ENCODE measurements at places on chromosomes 2 and 18. TPM values are rescaled to one million over a fixed set of nuclear protein-coding genes. Genes with fewer than 3 reads are reported as not detected.

DNA sequence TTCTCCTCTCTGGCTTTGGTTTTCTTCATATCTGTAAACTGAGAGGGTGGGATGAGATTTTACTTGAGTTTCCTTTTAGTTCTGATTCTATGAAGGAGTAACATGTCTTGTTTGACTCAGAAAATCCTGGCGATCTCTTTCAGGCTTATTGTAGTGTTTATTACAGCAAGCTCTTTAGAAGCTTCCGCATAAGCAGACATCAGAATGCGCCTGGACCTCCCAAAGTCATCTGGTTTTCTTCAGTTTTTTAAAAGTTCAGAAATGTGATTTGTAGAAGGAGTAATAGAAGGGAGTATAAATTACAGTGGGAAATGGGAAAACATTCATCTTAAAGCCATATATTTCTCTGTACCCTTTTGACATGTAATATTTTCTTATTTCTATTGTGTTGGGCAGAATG lies 68.4 kb downstream of the EML6 start:
- H3K27ac ChIP-seq = no peak overlapping the region
- no peaks in the 10 kb centered on the region for H3K36me3 ChIP-seq
- no peak for DNase-seq

DNA sequence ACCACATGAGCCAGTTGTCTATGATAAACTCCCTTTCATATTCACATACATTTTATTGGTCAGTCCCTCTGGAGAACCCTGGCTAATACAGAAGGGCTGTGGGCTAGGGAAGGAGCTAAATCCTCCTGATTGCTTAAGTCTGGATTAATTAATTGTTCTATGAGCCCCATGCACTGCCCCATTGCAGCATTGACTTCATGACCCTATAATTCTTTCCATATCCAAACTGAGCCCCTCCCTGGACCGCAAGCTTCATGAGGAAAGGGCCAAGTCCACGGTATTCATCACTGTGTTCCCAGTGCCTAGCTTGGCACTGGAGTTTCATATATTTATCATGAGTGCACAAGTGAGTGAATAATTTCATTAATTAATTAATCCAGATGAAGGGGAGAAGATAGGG lies 124.0 kb downstream of the MBD2 start:
- no peak for DNase-seq
- no peaks in the 10 kb centered on the region for H3K27me3 ChIP-seq
- no peaks in the 10 kb centered on the region for H3K36me3 ChIP-seq
- peaks cover 3% of the 10 kb centered on the region for H3K4me1 ChIP-seq
- H3K4me3 ChIP-seq = no peak overlapping the region

Gene IL37
- total RNA-seq = not detected

DNA sequence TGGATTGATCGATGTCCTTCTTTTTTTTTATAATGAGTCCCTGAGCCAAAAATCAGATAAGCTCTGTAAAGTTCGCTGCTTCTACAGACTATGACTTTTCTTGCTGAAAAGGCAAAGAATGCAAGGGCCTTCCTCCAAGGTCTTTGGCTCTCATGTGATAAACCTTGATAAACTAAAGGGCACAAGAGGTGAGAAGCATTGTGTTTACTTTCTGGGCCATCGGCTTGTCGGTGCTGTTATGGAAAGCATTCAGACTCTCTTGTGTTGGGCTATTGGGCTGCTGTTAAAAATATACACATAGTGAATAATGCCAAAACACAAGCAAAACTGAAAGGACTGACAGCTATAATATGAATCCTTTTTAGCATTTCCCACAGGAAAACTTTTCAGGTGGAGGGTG lies 472.4 kb upstream of the SPHKAP start:
- no peak overlapping the region for H3K27ac ChIP-seq
- H3K4me1 ChIP-seq = no peaks in the 10 kb centered on the region
- H3K27me3 ChIP-seq = no peaks in the 10 kb centered on the region
- DNase-seq = no peak

Gene ALPP
- total RNA-seq = not detected

All from activated CD8-positive, alpha-beta memory T cell treated with anti-CD3 and anti-CD28 coated beads, Interleukin-2, amount 10 ng/mL, durations not matched to agents 7 days and 5 days (primary cell).